Activated CD8-positive, alpha-beta memory T cell treated with anti-CD3 and anti-CD28 coated beads, Interleukin-2, amount 50 U/mL, for 4 hours (primary cell): ENCODE measurements at places on chromosomes 7 and 10.

GRCh38 chr10:2782265-2782664 is 285.1 kb upstream of the PFKP start:
- DNase-seq = no peak

GRCh38 chr7:107874605-107875446 is 16.2 kb upstream of the DLD start:
- no peak for DNase-seq

DNA sequence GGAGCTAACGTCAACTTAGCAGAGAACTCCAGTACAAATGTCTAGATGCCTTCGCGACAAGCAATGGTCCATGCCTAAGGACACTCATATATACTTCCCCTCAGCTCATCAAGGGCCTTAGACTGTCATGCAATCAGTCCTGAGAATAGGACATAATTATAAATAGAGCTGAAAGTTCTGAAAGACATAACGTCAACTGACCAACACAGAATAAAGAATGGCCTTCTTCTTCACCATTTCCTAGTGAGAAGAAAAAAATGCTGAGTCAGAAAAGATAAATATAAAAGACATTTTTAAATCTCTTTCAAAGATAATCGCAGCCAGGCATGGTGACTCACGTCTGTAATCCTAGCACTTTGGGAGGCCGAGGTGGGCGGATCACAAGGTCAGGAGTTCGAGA is 83.2 kb downstream of the ARMH3 start:
- no peak for DNase-seq

- no peak for DNase-seq
These were observed 15.0 kb upstream of the PDLIM1 start for GRCh38 chr10:95305606-95306317.

DNA sequence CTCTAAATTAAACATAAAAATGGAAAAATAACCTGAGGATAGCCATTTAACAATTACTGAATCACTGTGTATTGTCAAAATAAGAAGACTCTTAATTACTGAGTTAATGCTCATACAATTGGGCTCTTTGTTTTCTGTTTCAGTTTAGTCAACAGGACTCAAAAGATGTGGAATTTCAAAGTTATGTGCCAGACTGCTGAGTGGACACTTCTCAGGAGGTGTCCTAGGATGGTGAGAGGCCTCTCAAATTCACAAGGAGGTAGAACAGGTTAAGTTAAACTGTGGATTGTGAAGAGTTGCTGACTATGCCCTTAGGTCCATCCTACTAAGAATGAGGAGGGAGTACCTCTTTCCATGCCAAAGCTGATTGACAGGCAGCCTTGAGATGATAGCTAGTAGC is 157.7 kb upstream of the CHRM2 start:
- DNase-seq = no peak

DNA sequence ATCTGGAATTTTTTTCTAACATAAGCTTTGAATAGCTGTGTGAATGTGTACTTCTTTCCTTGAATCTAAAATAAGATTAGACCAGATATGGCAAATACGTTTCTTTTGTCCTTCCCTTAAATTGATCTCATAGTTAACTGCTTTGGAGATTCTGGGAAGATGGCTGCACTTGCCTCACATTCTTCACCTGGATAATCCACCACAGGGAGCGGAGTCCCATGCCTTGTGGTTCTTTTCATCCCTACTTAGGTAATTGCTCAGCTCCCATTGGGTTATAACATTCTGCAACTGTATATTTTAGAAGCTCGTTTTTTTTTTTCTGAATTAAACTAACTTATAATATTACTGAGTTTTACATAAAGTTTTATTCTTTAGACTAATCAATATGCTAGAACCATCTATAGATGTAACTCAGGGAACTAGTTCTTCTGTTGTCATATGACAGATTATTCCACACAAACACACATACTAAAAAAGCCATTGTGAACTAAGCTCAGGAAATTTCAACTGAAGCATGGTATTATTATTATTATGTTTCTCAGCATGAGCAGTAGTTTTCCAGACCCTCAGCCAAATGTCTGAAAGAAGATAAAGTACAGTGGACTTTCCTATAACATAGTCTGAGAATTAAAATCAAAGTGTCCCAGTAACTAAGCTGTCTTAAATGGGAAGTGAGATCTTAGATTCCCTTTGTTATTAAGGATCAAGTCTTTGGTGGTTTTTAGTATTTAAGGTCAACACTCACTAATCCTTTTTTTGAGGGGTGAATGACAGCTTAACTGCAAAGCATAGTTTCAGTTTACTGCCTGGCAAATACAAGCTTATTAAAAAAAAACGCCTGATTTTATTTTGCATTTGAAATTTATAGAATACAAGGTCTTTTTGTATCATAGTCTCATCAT is 182.3 kb downstream of the PPP1R9A start:
- no peak for DNase-seq

DNA sequence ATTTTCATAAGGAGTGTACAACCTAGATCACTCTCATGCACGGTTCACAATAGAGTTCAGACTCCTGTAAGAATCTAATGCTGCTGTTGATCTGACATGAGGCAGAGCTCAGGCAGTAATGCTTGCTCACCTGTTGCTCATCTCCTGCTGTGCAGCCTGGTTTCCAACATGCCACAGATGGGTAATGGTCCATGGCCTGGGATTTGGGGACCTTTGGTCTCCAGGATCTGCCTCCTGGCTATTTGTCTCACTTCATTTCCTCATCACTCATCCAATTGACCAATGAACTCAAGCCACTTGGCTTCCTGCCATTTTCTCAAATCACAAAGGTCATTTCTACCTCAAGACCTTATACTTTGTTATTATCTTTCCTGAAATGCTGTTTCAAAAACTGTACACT is 786.1 kb downstream of the ANKRD7 start:
- no peak for DNase-seq

DNA sequence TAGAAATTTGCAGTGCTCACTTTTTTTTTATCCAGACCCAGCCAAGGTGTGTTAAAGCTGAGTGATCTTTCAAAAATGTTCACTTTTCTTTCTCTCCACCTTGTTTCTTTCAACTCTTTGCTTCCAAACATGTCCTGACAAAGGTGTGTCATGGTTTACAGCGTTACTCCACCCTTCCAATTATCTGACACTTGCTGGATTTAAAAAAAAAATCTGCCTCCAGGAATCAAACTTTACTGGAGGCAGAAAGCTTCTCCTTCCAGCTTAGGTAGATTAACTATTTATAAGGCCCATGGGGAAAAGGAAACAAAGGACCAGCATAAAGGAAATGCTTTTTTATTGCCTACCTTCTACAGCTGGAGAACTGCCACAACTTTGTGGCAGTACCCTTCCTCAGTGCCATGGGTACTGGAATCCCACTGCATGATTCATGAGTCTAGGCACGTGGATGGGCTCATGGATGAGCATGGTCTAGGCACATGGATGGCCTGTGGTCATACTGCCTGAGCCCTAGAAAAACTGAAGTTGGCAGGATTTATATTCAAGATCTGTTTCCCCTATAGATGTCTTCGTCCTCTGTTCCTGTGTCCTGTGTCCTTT is at the start of gene COL17A1:
COL17A1 (minus strand) TSS at position 80 of the 600 bp plus-strand sequence. CDS start 5,207 bp downstream, outside the sequence.
- DNase-seq = no peak

GRCh38 chr10:137031-137430 is 1.8 kb downstream of the ZMYND11 start:
- DNase-seq = peak; percentile 48

DNA sequence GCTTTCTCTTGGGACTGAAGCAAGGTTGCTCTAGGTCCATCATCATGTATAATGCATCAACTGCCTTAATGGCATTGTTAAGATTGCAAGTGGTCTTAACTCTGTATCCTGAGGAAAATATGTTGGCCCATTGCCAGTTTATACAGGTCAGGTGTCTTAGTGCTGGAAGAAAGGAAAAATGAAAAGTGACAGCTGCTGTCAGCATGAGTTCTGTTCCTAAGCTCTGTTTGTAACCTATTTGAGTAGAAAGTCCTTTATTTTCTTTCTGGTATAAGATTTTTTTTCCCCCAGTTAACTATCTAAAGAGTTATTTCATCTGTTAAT is 127.2 kb downstream of the SRI start:
- no peak for DNase-seq

DNA sequence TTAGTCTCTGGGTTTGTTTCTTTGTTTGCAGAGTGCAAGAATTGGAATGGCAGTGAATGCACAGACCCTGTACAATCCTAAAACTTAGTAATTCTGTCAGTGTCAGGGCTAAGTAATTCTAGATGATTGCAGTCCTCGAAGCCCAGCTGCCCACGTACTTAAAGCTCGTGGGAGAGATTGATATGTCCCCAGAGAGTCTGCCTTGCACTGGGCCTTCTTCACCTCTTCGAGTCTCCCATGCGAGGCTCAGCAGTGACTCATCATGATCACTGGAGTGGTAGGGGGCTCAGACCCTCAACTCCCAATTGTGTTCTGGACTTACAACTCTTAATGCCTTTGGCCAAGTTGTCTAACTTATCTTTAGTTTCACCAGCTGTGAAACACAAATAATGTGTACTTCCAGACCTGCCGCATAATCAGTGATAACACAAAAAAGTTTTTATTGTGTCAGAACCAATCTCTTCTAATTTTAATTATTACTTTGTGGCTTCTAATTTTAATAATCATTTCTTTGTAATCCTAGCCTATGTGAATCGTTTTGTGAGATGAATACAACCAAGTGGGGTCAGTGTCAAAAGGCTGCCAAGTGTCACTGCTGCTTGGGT is 345.6 kb upstream of the LRGUK start:
- DNase-seq = no peak

GRCh38 chr10:105844676-105845570 is 1203.8 kb downstream of the SORCS3 start:
- no peak for DNase-seq

DNA sequence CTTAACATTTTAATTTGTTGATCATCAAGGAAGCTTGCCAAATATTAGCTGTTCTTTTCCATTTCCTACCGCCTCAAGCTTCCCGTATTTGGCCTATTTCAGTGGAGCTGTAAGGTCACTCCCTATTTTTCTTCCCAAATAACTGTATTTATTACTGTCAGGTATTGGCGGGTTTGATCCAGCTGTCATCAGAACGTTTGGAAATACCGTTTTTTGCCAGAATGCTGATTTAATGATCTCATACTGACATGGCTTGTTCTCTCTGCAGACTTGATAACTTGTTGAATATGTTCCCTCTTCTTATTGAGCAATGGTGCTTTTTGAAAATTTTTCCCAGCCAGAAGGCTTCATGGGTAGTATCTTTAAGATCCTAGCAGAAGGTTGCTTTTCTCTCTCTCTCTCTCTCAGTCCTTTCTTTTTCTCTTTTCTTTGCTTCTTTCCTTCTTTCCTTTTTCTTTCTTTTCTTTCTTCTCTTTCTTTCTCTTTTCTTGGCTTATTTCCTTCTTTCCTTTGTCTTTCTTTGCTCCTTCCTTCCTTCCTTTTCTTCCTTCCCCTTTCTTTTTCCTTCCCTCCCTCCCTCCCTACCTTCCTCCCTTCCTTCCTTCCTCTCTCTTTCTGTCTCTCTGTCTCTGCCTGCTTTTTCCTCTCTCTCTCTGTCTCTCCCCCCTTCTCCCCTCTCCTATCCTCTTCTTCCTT is 42.1 kb downstream of the CUX1 start:
- DNase-seq = no peak

- peak; percentile 37 for DNase-seq
These were observed 1.1 kb upstream of the TRIP6 start for GRCh38 chr7:100865938-100866728.

DNA sequence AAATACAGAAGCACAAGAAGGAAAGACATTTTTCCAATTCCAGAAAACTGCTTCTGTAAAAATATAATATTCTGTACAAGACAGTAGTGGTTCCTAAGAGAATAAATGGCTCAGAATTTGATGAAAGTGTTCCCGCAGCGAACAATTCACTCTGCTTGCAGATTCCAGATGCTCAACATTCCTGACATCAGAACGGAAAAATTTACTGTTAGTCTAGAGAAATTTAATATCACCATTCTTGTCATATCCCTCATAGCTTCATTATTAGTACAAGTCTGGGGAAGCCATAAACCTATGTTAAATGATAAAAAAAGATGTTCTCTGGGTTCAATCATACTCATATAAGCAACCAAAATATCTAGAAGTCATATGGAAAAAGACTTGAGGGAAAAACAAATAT is 83.6 kb downstream of the MPP7 start:
- DNase-seq = no peak

DNA sequence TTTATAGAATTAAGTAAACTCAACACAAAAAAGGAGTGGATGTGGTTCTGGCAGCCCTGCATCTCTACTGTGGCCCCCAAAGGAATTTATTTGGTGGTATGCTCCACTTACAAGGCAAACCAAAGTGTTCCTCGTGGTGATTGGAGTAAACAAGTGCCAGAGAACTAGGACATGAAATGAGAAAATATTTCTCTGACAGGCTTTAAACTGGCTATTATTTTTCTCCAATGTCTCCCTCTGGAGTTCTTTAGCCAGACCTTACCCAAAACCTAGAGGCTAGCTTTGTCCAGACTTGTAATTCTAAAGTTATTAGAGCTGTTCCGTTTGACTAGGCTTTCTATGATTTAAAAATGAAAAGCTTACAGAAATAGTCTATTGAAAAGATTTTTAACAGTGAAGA is 990.1 kb downstream of the CNTNAP2 start:
- DNase-seq = no peak

- no peak for DNase-seq
These were observed 39.5 kb upstream of the RTKN2 start for GRCh38 chr10:62308101-62308500.

DNA sequence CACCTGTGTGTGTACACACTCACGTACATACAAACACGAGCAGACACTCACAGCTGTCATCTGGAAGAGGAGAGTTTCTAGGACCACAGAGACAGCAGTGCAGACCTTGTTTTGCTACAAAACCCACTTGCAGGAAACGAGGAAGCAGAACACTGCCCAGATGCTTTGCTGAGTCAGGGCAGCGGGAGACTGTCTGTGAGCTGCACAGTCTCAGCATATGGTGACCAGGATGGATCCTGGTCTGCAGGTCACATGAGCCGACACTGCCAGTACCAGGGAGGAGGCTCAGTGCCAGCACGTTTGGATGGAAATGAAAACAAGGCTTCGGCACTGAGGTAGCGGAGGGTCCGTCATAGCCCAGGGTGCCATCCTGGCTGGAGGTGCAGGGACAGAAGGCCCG is 117.6 kb upstream of the DPP6 start:
- DNase-seq = no peak

GRCh38 chr7:81349044-81349443 is 420.8 kb downstream of the HGF start:
- no peak for DNase-seq

GRCh38 chr10:5116621-5117020 is 22.4 kb downstream of the AKR1C3 start:
- no peak for DNase-seq

DNA sequence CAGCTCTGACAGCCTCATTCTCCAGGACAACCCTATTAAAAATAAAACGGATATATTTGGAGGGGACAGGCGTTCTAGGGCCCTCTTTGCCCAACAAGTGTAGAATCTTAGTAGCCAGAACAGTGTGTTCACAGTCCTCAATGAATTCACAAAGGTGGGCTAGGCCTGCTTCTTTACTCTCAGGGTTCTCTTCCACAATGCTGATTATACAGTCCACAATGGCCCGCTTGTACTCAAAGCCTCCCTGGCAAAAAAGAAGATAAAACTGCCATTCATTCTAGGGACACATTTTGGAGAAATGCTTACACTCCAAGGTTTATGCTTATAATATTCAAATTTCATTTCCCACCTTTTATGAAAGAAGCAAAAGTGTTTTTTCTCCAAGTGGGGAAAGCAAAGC is 62.6 kb downstream of the MEST start:
- no peak for DNase-seq

- no peak for DNase-seq
These were observed 1.8 kb upstream of the KIF20B start for GRCh38 chr10:89699581-89700064.
